ENCODE measurements at places on chromosomes 12 and 14.
A peak's percentile ranks its signal among the peaks of the same experiment; 100 is the strongest.

DNA sequence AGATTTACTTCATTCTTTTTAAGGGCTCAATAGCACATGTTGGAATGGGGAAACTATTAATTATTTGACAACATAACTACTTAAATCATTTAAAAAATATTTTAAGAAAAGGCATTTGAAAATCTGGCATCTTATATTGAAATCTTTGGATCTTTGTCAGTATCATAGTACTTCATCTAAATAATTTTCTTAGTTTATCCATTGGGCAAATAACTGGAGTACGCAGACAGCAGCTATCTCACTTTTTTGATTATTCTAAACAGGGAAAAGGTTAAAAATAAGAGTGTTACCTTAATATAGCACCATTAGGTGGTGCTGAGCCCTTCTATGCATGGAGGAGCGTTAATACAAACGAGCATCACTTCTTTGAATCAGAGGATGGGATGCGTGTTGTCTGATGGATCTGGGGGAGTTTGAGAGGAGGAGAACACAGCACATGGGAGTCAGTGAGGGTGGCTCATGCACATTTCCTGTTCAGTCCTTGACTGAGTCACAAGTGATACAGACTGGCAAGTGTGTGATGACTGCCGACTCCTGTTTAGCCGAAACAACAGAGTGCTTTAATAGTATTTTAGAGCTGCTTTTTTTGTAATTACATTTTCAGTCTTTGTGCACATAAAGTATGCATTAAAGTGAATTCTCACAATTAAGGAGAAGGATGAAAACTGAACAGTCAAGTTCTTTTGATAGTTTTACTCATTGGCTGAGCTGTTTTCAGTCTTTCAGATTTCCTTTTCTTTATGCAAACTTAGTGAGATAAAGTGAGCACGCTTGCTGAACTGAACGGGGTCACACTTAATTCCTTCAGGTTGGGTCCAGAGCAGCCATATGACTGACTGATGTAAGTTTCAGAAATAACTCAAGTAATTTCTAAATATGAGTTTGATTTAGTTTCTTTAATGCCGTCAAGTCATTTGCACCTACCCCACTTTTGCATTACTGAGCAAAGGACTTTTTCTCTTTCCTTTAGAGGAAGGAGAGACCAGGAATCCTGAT lies 92.7 kb downstream of the DIP2B start:
- peak; percentile 94 for DNase-seq

GRCh38 chr14:23385642-23386265 lies 8.9 kb downstream of the CMTM5 start:
- DNase-seq, result no peak

DNA sequence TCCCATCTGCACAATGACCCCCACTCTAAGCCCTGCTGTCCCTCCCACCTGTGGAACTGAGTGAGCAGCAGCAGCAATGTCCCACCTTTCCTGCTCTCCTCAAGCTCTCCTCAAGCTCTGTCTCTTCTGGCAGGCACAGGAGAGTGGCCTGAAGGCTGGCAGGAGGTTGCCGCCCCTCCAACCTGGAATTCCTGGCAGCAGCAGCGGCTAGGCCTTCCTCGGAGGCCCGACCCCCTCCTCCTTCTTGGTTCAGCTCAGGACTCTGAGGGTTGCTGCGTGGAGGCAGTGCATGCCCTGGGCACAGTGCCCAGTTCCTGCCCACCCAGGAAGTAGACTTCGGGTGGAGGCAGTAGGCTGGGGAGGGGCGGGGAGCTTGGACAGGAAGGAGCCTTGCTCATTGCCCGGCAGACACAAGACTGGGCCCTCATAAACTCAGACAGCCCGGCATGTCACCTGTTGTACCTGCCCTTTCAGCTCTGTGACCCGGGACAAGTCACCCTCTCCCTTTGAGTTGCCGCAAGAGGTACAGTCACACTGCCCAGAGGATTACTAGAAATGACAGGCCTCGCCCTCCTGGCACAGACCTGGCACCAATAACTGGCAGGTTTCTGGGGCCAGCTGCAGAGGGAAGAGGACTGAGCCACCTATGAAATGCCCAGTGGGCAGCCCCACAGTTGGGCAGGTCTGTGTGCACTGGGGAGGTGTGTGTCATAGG lies 2.1 kb upstream of the SERPINA1 start:
- peak; percentile 43 for DNase-seq

GRCh38 chr14:78790271-78790670 lies 620.1 kb downstream of the NRXN3 start:
- DNase-seq, result no peak

GRCh38 chr12:57615637-57616036 lies 4.4 kb downstream of the ARHGEF25 start:
- no peak for DNase-seq

- peak; percentile 87 for DNase-seq
These were observed 117.5 kb downstream of the DYRK2 start for GRCh38 chr12:67765776-67766766.

DNA sequence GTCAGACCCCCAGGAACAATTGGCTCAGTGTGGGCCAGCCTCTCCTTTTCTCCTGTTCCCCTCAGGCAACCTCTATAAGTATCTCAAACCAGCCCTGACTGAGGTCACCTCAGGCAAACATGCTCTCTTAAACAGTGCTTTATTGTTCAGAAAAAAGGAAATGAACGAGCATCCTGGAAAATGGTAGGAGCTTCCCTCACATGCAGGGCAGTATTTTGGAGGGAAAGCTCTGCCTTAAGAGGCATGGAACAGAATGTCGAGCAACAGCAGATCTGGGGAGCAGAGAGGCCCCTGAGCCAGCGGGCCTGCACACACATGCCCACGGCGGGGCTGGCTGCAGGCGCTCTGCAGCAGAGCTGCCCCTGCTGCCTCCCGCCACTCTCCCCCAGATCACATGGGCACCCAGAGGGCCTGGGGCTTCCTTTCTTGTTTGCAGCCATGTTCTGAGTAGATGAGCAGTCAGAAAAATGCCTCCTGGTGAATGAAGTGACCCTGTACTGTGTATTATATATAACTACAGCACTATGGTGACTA lies 42.0 kb downstream of the MOK start:
- DNase-seq, result peak; percentile 16

DNA sequence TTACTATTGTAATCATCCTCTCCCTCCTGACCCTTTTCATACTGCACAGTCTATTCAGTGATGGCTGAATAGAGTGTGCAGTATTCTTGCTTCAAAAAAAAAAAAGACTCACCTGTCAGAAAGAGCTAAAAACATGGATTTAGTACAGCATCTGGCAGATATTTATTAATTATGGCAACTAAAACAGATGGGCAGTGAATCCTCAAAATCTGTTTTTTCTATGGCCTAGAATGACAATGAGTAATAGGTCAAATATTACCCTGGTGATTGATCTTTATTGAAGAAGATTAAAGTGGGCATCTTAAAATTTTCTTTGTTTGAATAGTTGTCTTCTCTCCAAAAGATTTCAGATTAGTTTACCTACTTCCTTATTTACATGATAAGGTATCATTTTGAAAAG lies 543.6 kb downstream of the FOXG1 start:
- DNase-seq, result no peak

DNA sequence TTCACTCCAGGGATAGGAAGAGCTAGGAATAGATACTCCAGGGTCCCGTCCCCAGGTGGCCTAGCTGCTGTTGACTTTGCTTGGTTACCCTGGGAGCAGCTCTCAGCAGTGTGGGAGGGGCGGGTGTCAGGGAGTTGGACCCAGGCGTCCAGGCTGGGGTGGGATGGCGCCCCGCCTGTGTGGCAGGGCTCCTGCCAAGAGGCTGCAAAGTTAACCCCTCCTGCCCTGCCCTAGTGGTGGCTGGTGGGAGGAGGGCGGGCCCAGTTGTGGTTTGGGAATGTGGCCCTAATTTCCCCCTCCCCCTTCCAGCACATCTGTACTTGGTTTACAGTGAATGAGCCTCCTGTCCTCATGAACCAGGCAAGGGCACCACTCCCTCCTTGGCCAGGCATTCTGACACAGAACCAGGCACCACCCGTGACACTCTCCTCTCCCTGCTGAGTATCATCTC lies 1.7 kb upstream of the RARG start:
- no peak for DNase-seq

DNA sequence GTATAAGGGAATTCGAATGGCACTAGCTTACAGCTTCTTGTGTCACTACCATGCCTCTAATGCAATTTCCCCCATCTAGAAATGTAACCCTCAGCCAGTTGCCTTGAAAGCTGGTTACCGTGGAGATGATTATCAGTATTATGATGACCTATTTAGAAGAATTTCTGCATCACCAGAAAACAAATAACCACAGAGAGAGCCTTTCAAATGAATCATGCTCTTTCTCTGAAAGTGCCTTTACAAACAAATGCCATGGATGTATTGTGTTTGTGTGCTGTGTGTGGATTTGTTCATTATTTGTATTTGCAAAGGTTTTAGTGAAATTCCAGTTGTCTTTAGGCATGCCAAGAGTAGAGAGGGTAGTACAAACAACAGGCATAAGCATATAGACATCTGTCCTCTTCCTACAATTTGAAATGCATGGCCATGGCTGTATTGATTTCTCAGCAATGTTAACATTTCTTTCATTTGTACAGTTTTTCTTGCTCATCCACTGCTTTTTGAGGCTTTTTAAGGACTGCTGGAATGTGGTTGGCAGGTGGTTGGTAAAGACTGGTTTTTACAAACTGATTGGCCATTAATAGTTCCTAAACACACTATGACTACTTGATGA lies 266.5 kb downstream of the PAWR start:
- DNase-seq, result peak; percentile 98

GRCh38 chr12:19507823-19508222 lies 68.5 kb downstream of the AEBP2 start:
- peak; percentile 35 for DNase-seq

GRCh38 chr14:71036433-71036832 lies 129.2 kb downstream of the PCNX1 start:
- DNase-seq, result no peak

DNA sequence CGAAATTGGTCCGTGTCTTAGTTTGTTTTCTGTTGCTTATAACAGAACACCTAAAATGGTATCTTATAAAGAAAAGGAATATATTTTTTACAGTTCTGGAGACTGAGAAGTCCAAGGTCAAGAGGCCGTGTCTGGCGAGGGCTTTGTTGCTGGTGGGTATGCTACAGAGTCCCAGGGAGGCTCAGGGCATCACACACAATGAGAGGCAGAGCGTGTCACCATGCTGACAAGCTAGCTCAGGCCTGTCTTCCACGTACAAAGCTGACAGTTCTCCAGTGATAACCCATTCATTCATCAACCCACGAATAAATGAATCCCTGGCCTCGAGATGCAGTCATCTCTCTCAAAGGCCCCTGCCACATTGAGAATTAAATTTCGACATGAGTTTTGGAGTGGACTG lies 56.7 kb upstream of the AEBP2 start:
- DNase-seq, result no peak

DNA sequence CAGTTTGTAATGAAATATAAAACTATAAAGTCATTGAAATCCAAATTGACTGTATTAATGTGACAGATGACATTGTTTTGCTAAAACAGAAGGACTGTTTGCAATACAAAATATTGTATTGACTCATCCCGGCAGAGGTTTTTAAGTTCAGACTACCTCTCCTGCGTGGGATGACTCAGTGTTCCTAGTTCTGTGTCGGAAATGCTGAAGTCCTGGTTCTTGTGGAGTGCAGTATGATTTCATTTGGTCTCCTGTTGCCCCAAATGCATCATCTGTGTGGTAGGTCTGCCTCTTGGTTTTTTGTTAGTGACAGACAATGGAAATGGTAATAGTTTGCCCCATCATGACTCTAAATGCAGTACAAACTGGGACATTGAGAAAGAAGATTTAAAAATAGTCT lies 27.8 kb downstream of the PELI2 start:
- DNase-seq, result peak; percentile 77

- peak; percentile 73 for DNase-seq
These were observed 115.9 kb downstream of the ETV6 start for GRCh38 chr12:11765421-11765816.

- no peak for DNase-seq
These were observed 3.2 kb downstream of the OR4K2 start for GRCh38 chr14:19878029-19878642.

GRCh38 chr12:96743606-96744005 lies 163.5 kb upstream of the NEDD1 start:
- no peak for DNase-seq

DNA sequence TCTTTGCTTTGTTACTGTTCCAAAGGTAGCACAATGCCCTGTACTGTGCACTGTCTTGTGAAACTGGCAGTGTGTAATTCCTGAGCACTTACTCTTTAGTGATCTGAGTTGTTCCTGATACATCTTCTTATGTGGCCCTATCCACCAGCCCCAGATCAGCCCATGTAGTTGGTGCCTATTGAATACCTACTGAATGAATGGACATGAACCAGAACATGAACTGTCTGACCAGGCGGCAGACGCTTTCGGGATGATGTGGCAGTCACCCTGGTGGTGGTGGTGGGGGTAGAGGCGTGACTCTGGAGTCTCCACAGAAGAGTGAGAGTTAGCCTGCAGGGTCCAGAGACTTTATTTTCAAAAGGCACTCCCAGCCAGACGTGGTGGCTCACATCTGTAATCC lies 46.6 kb upstream of the PAPOLA start:
- no peak for DNase-seq

DNA sequence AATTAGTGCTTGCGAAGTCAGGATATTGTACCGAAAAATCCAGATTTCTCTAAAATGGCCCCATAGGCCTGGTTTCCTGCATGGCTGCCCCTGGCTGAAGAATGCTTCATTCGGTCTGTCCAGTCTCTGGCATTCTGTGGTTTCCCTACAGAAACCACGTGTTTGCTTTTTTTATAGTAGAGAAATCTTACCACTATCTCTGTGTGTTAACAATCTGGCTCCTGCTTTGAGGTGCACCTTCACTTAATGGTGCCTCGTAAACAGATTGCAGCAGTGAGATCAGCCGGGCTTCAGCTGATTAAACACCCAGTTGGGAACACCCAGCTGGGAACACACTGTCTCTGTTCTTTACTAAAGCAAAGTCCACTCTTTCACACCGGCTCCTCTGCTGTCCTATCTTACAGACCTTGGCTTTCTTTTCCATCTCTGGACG lies 6.7 kb upstream of the DNAAF2 start:
- DNase-seq, result peak; percentile 90

- no peak for DNase-seq
These were observed 153.7 kb downstream of the CEP128 start for GRCh38 chr14:80787876-80788275.

GRCh38 chr12:52121824-52122539 lies 42.5 kb downstream of the SMIM41 start:
- DNase-seq, result peak; percentile 31

- peak; percentile 3 for DNase-seq
These were observed 3.8 kb upstream of the HIF1A start for GRCh38 chr14:61691495-61691894.

- peak; percentile 62 for DNase-seq
These were observed 8.6 kb downstream of the ISCU start for GRCh38 chr12:108570743-108571608.

DNA sequence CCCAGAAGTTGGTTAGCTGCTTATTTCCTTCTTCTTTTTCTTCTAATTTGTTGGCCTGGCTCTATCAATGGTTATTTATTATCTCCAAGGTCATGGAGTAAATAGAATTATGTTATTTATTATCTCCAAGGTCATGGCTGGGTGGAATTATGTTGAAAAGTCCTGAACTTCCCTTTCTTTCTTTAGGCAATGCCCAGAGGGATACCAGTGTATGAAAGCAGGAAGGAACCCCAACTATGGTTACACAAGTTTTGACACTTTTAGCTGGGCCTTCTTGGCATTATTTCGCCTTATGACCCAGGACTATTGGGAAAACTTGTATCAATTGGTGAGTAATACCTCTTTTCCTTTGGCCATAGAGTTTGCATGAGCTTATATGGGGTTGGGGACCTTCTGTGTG lies 111.6 kb downstream of the SCN8A start:
- DNase-seq, result no peak

- DNase-seq, result no peak
These were observed 296.1 kb downstream of the RERGL start for GRCh38 chr12:17793854-17794253.

Data from amniotic epithelial cell (primary cell).